Naive B cell (primary cell): ENCODE measurements at places on chromosomes 2 and 18.

GRCh38 chr2:75603477-75603876 is 42.7 kb upstream of the EVA1A start:
- no peaks in the 10 kb centered on the region for H3K36me3 ChIP-seq
- no peak overlapping the region for H3K4me3 ChIP-seq
- H3K27me3 ChIP-seq = peaks cover 58% of the 10 kb centered on the region
- no peak for DNase-seq
- H3K4me1 ChIP-seq = no peaks in the 10 kb centered on the region

- peak; percentile 53 for DNase-seq
- H3K27me3 ChIP-seq = peaks cover 33% of the 10 kb centered on the region
- H3K36me3 ChIP-seq = peaks cover 6% of the 10 kb centered on the region
- H3K27ac ChIP-seq = peak overlapping the region; percentile 15
- peaks cover 48% of the 10 kb centered on the region for H3K4me1 ChIP-seq
- no peak overlapping the region for H3K4me3 ChIP-seq
Observed at GRCh38 chr2:234288974-234289455, 207.9 kb downstream of the ARL4C start.

DNA sequence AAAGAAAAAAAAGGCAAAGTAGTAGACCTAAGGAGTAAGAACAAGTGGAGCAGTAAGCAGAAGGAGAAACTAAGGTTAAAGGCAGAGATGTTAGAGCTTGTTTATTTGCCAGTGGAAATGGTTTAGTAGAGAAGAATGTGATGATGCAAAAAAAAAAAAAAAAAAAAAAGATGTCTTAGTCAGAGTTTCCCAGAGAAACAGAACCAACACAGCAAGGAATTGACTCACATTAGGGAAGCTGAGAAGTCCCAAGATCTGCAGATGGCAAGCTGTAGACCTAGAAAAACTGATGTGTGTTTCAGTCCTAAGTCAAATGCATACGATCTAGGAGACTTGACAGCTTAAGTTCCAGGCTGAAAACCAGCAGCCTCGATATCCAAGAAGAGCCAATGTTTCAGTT is 1548.8 kb upstream of the LRRTM1 start:
- no peak overlapping the region for H3K4me3 ChIP-seq
- no peaks in the 10 kb centered on the region for H3K4me1 ChIP-seq
- no peaks in the 10 kb centered on the region for H3K27me3 ChIP-seq
- no peak for DNase-seq

- peak overlapping the region; percentile 14 for H3K27ac ChIP-seq
- no peaks in the 10 kb centered on the region for H3K4me1 ChIP-seq
- DNase-seq = no peak
- H3K4me3 ChIP-seq = no peak overlapping the region
- H3K36me3 ChIP-seq = peaks cover 44% of the 10 kb centered on the region
- H3K27me3 ChIP-seq = no peaks in the 10 kb centered on the region
Observed at GRCh38 chr18:23547846-23548245, 38.5 kb downstream of the NPC1 start.

GRCh38 chr2:75035444-75036353 is 77.3 kb downstream of the POLE4 start:
- no peak for DNase-seq
- no peak overlapping the region for H3K4me3 ChIP-seq
- no peaks in the 10 kb centered on the region for H3K4me1 ChIP-seq
- no peak overlapping the region for H3K27ac ChIP-seq

- DNase-seq = no peak
- no peak overlapping the region for H3K4me3 ChIP-seq
- no peak overlapping the region for H3K27ac ChIP-seq
Observed at GRCh38 chr2:135585586-135585985, 54.3 kb downstream of the R3HDM1 start.

- H3K4me1 ChIP-seq = no peaks in the 10 kb centered on the region
- H3K4me3 ChIP-seq = no peak overlapping the region
- H3K36me3 ChIP-seq = no peaks in the 10 kb centered on the region
- no peaks in the 10 kb centered on the region for H3K27me3 ChIP-seq
Observed at GRCh38 chr2:111965062-111965461, 66.7 kb downstream of the MERTK start.

- DNase-seq = no peak
- no peak overlapping the region for H3K27ac ChIP-seq
- H3K36me3 ChIP-seq = peaks cover 21% of the 10 kb centered on the region
- H3K4me3 ChIP-seq = no peak overlapping the region
Observed at GRCh38 chr2:97781981-97782380, 68.6 kb downstream of the ZAP70 start.

GRCh38 chr2:172951554-172951953 is 124.1 kb upstream of the MAP3K20 start:
- H3K4me3 ChIP-seq = no peak overlapping the region
- DNase-seq = no peak
- H3K36me3 ChIP-seq = no peaks in the 10 kb centered on the region

DNA sequence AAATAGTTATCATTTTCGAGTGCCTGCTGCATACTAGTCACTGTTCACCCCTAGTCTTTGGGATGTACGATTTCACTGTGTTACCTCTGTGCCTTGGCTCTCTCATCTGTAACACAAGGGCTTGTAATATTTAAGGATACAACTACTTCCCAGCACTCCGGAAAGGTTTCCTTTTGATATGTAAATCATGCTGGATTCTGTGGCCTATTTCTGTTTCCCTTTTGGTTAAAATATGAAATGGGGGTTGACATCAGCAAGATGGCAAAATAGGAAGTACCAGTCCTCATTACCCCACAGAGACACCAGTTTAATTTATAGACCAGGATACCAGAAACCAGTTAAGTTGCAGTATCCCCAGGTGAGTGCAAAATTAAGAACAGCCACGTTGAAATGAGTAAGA is 23.5 kb downstream of the PSMG2 start:
- H3K4me1 ChIP-seq = no peaks in the 10 kb centered on the region
- H3K27ac ChIP-seq = no peak overlapping the region
- no peak overlapping the region for H3K4me3 ChIP-seq
- H3K36me3 ChIP-seq = peaks cover 8% of the 10 kb centered on the region
- DNase-seq = no peak
- no peaks in the 10 kb centered on the region for H3K27me3 ChIP-seq

DNA sequence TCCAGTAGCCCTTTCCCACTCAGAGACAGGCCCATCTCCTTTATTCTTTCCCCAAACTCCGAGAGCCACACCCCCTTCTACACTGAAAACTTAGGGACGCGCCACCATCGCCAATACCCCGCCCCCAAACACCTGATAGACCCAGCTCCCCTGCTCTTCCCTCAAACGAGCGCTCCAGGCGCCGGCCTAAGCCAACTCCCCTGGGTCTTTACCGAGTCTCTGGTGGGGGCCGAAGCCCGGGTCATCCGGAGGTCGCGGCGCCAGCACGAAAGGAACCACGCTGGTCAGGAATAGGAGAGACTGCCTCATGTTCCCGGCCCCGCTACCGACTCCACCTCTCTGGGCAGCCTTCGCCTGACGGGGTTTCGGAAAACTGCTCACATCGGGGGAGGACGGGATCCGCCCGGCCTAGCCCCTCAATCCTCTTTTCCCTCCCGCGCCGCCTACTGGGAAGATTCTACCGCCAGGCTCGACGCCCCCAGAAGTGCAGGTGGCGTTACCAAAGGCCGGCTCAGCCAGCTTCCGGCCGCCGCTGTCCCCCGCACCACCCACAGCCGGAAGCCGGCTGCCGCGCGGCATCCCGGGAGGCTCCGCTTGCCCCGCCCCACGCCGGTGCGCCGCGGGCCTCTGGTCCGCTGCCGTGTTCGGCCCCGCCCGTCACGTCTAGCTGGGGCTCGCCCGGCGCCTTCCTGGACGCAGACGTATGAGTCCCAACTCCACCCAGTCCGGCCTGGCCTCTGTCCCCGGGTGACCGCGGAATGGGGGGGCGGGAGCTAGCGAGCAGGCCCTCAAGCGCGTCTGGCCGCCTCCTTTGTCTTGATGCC is at the start of gene ADAM17:
TSS of gene ADAM17 (minus strand) at position 534 of the 824 bp plus-strand sequence. CDS start at position 309, 225 bp downstream.
- H3K4me1 ChIP-seq = peaks cover 51% of the 10 kb centered on the region
- H3K27me3 ChIP-seq = no peaks in the 10 kb centered on the region
- H3K4me3 ChIP-seq = peak within 1 kb of the TSS; percentile 96
- peak within 1 kb of the TSS; percentile 97 for H3K27ac ChIP-seq
- H3K36me3 ChIP-seq = no peaks in the 10 kb centered on the region
- peak; percentile 92 for DNase-seq

- peaks cover 5% of the 10 kb centered on the region for H3K36me3 ChIP-seq
- peak overlapping the region; percentile 92 for H3K27ac ChIP-seq
- H3K4me3 ChIP-seq = peak overlapping the region; percentile 94
- DNase-seq = no peak
- H3K4me1 ChIP-seq = peaks cover 33% of the 10 kb centered on the region
Observed at GRCh38 chr2:159515441-159515840, 100.9 kb downstream of the BAZ2B start.

- no peak for DNase-seq
- no peak overlapping the region for H3K27ac ChIP-seq
- H3K4me1 ChIP-seq = no peaks in the 10 kb centered on the region
- peaks cover 21% of the 10 kb centered on the region for H3K27me3 ChIP-seq
- no peak overlapping the region for H3K4me3 ChIP-seq
Observed at GRCh38 chr2:48711343-48711742, 44.2 kb downstream of the LHCGR start.

DNA sequence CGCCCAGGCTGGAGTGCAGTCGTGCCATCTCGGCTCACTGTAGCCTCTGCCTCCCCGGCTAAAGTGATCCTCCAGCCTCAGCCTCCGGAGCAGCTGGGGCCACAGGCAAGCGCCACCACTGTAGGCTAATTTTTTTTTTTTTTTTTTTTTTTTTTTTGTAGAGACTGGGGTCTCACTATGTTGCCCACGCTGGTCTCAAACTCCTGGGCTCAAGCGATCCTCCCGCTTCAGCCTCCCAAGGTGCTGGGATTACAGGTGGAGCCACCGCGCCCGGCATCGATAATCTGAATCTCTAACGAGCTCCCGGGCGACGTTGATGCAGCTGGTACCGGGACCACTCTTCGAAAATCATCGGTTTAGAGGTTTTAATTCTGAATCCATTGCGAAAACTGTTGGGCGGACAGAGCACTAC is 520 bp upstream of the CYP20A1 start:
- H3K36me3 ChIP-seq = peaks cover 4% of the 10 kb centered on the region
- H3K4me1 ChIP-seq = peaks cover 24% of the 10 kb centered on the region
- DNase-seq = no peak
- peak overlapping the region; percentile 99 for H3K27ac ChIP-seq
- H3K27me3 ChIP-seq = no peaks in the 10 kb centered on the region

DNA sequence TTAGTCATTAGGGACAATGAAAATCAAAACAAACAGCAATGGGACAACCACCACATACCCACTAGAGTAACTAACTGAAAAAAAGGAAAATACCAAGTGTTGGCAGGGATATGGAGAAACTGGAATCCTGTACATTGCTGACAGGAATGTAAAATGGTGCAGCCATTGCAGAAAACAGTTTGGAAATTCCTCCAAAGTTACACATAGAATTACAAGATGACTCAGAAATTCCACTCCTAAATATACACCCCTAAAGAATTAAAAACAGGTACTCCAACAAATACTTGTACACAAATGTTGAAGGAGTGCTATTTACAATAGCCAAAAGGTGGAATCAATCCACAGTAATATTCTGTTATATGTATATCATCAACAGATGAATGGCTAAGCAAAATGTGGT is 110.9 kb downstream of the ROCK1 start:
- H3K36me3 ChIP-seq = peaks cover 31% of the 10 kb centered on the region
- no peaks in the 10 kb centered on the region for H3K27me3 ChIP-seq
- no peak overlapping the region for H3K27ac ChIP-seq
- no peak overlapping the region for H3K4me3 ChIP-seq
- DNase-seq = no peak

- no peaks in the 10 kb centered on the region for H3K36me3 ChIP-seq
- H3K27ac ChIP-seq = no peak overlapping the region
- H3K27me3 ChIP-seq = no peaks in the 10 kb centered on the region
- no peak for DNase-seq
Observed at GRCh38 chr2:225428360-225428759, 28.9 kb downstream of the NYAP2 start.
